ENCODE measurements at places on chromosomes 1 and 21.

GRCh38 chr1:209626346-209627026, 25.7 kb downstream of the LAMB3 start:
- DNase-seq = no peak

GRCh38 chr1:43499898-43500297, 30.8 kb upstream of the PTPRF start:
- no peak for DNase-seq

- DNase-seq = no peak
These were observed 4.4 kb upstream of the ALG6 start for GRCh38 chr1:63363014-63363413.

DNA sequence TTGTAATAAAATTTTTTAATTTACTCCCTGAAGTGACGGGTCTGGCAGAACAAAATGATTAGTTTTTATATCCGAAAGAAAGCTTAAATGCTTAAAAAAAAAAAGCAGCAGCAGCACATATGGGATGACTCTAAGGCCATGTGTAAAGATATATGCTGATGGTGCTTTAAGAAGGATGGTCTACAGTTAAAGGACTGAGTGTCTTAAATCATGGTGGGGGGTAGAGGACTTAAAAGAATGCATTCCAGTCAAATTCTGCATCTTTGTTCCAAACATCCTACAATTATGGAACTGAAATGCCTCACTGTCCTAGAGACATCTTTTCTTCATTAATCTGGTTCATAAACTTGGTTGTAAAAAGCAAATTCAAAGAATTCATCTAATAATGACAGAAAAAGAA, 7.0 kb downstream of the KDM5B start:
- DNase-seq = no peak

DNA sequence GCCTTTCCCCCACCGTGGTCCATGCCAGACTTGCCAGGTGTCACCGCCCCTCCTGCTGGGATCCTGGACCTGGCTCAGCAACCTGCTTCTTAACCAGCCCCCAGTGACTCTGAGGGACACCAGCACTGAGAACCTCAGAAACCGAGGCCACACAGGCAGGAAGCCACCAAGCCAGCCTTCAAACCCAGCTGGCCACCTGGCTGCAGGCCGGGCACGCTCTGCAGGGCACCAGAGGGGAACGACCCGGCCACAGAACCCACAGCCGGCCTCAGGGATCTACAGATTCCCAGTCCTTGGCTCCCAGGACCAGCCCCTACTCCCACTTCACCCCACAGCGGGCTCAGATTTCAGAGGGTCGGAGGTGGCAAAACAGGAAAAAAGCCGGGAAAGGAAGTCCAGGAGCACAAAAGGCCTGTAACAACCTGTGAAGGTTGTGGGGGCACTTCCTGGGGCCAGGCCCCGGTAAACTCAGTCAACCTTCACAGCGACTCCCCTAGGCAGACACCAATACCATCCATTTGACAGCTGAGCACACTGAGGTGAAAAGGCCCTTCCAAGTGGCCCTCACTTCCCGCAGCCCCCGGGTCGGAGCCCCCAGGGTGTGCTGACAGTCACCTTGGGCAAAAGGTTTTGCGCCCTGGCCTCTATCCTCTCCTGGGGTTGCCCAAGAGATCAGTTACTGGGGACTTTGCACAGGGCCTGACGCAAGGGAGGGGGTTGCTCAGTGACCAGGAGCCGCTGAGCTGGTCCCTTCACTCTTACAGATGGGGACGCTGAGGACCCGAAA, 14.1 kb downstream of the RUNX3 start:
- no peak for DNase-seq

- no peak for DNase-seq
These were observed 15.5 kb downstream of the LUZP1 start for GRCh38 chr1:23152966-23153684.

DNA sequence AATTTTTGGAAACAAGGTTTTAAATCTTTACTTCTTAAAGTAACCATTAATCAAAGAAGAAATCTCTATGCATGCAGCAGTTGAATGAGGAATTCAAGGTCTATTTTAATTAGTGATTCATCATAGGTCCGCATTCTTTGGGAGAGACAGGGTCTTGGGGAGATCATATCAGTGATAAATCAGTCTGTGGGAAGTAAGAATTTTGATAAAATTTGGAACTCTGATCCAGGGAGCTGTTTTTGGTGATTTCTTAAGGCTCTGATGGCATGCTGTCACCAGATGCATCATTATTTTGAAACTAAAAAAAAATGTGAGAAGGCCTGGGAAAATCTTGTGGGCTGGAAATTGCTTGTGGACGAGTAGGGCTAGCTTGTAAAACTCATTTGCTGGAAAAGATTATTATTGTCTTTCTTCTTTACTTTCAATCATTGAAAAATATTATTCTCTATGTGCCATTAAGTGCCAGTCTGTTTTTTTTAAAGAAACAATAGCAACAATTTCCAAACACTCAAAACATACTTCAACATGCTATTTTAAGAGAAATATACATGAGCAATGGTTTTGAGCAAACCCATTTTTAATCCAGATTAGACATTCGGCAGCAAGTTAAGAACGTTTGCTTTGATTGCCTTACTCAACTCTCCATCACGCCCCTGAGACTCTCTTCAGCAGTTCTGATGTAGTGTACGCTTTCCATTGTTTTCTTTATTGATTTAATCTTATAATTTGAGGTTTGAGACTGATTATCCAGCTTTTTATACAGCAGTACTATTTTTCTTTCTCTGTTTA, 62.6 kb downstream of the ZBTB18 start:
- DNase-seq = no peak

DNA sequence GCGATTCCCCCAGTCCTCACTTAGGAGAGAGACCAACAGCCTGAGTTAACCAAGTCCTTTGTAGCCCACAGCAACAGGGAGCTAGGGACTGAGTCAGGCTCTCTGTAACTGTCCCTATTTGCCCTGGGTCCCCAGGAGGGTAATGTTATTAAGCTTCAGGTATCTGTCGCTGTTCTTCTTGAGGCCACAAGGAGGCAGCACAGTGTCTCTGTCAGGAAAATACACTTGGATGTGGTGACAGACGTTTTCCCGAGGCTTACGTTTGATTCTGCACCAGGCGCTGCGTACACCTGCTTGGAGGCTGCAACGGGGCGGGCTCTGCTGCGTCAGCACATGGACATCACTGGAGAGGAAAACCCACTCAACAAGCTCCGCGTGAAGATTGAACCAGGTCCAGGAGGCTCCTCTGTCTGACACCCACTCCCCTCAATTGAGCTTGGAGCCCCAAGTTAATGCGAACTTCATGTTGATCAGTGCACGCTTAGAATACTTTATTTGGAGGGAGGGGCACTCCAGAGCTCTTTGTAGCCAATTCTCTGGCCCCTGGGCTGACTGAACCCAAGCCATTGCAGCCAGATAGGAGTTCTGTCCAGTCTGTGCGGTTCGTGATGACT, 10.7 kb upstream of the ELF3 start:
- DNase-seq = no peak

DNA sequence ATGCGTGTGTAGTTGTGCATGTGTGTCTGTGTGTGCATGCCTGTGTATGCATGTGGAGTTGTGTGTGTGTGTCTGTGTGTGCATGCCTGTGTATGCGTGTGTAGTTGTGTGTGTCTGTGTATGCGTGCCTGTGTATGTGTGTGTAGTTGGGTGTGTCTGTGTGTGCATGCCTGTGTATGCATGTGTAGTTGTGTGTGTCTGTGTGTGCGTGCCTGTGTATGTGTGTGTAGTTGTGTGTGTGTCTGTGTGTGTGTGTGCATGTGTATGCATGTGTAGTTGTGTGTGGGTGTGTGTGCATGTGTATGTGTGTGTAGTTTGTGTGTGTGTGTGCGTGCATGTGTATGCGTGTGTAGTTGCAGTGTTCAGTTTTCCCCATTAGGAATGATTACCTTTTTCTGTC, 162.0 kb downstream of the URB2 start:
- DNase-seq = no peak

GRCh38 chr21:34147792-34148418, 74.5 kb downstream of the MRPS6 start:
- DNase-seq = no peak

DNA sequence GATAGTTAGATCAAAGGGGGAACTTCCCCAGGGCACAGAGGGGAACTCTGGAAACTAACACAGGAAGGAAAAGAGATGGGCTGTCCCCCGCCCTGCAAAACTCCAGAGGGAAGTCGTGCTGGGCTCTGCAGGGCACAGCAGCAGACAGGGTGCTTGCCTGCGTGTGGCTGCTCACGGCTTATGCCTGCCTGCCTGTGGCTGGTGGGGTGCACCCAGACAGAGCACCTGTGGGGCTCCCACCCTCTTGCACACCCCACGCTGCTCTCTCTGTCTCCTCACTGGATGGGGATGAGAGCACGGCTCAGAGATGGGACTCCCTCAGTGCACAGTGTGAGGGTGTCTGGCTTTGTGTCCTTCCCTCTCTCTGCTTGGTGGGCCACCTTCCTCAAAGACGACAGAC, 13.5 kb upstream of the ETV3L start:
- no peak for DNase-seq

DNA sequence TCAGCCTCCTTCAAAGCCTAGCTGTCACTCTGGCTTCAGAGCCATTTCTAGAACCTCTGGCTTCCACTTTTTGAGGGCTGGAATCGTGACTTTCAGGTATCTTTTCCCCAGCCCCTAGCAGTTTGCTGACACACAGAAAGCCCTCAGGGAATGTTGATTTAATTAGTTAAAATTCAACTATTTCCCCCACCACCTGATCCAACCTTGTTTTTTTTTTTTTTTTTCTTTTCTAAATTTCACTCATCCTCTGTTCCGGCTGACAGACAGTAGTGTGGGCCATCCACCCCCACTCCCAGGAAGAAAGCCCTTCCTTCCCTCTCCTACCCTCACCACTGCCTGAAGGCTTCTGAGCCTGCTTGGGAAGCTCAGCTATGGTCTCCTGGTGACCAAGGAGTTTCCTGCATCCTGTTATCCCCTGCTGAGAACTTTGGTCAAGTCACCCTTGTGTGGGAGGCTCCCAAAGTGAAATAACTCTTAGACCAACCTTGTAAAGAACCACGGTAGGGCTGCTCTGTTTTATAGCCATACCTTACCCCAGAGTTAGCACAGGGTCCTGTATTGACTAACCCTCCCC, 29.4 kb downstream of the KCNJ6 start:
- DNase-seq = no peak

- DNase-seq = no peak
These were observed 414.2 kb downstream of the KCNT2 start for GRCh38 chr1:196193896-196194559.

GRCh38 chr1:80047791-80048190, 1041.3 kb upstream of the ADGRL4 start:
- DNase-seq = no peak

DNA sequence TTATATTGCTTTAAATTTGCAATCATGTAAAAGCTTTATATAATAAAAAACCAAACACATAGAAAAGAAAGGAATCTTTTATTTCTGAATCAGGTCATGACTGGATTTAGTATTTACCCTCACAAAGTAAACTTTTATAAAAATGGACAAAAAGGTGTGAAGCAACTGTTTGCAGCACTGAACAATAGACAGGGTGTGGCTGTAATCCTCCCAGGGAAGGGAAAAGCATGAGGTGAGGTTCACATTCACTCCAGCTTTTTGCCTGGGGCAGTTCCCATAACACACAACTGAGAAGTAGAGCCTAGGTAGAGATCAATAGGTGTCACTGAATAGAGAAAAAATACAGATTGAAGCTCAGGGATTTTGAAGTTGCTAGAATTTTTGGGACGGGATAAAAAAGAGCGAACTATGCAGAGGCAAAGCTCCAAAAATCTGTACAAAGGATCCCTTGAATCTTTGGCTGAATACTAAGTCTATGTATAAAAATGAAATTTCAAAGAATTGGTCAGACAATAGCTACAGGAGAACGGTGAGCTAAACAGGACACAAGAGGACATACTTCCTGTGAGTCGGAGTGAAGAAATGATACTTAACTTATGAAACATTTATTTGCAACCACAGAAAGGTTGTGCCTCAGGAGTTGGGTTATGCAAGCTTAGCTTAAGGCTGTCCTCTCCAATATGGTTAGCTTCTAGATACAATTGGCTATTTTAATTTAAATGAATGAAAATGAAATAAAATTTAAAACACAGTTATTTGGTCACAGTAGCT, 162.0 kb upstream of the ZP4 start:
- DNase-seq = no peak

DNA sequence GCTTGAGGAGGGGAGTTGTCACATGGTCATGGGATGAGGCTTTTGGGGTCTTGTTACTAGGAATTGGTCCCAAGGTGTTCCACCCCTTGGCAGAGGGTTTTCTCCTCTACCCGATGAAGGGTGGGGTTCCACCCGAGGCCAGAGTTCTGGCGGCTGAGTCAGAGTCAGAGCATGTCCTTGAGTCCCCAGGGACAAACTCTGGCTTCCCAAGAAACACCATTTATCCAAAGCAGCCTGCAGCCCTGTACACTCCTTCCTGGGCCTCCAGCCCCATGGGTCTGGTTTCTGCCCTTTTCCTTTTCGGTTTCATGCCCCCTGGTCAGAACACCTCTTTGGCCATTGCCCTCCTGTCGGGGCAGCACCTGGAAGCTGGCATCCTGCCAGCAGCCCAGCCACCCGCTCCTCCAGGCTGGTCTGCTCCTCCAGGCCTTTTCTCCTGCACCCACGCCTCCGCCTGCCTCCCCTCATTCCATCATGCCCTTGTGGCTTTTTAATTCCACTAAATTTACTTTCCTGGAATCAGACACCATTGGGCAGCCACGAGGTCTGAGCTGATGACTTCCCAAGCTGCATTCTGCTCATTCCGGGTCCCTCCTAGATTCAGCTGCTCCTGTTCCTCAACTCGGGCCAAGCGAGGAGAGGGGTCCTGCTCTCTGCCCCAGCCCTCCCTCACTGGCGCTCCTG, 301.7 kb upstream of the VAMP3 start:
- no peak for DNase-seq

DNA sequence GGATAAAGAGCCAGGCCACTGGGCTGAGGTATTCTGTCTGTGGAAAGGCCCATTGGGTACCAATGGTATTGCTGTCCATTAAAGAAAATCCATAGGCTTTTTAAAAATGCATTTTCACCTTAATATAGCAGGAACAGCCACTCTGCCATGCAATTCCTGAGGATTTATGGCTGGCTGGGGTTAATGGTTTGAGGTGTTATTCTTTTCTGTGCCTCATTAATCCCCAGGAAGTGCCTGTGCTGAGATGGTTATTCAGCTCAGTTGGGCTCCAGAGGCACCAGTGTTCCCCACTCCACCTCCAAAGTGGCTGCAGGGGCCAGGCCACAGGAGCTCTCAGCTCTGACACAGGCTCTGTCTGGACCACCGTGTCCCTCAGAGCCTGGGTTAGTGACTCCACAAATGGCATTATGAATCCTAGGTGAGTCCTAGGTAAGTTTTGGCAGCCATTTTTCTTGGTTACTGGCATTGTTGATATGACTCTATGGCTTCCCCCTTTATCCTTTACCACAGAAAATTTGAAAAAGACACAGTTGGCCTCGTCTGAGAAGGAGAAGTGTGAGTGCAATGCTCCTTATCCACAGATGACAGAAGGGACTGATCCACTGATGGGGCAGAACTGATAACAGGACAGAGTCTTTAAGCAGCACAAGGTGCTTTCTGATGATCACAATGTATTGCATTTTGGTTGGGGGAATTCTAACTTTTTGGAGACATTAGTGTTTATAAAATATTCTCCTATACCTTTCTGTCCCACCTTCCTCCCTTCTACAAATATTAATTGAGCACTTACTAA, 2.2 kb upstream of the PAPPA2 start:
- DNase-seq = no peak

GRCh38 chr1:160486453-160486852, 36.6 kb downstream of the SLAMF6 start:
- DNase-seq = no peak
